BJ (cell line): ENCODE measurements at places on chromosomes 7 and 10. TPM values are rescaled to one million over a fixed set of nuclear protein-coding genes. Genes with fewer than 3 reads are reported as not detected.

PILRA gene
- 0.27 and 0.49 TPM in 2 replicates for polyA plus RNA-seq

OR2A7 gene
- 0.53 and 0.86 TPM in 2 replicates for polyA plus RNA-seq

ST8SIA6 gene
- polyA plus RNA-seq = 0.07 TPM in 1 of 2 replicates, not detected in the other

ASZ1 gene
- polyA plus RNA-seq = not detected in 2 replicates

SORCS1 gene
- polyA plus RNA-seq = 0.01 and 0.07 TPM in 2 replicates

ZNF722 gene
- not detected in 2 replicates for polyA plus RNA-seq

ANKRD61 gene
- 0.31 and 0.40 TPM in 2 replicates for polyA plus RNA-seq

ZNF727 gene
- not detected in 2 replicates for polyA plus RNA-seq

FGF8 gene
- polyA plus RNA-seq = not detected in 2 replicates

C10orf71 gene
- not detected in 2 replicates for polyA plus RNA-seq

KIF11 gene
- polyA plus RNA-seq = 4.3 and 9.2 TPM in 2 replicates

LBX1 gene
- not detected in 2 replicates for polyA plus RNA-seq

TAF3 gene
- 1.7 and 1.8 TPM in 2 replicates for polyA plus RNA-seq

CXCL12 gene
- 201 and 217 TPM in 2 replicates for polyA plus RNA-seq

GSTO1 gene
- polyA plus RNA-seq = 79.3 and 149 TPM in 2 replicates

NAPEPLD gene
- 2.9 and 4.9 TPM in 2 replicates for polyA plus RNA-seq

NOM1 gene
- polyA plus RNA-seq = 8.0 and 9.5 TPM in 2 replicates

ACTL6B gene
- not detected in 2 replicates for polyA plus RNA-seq

CYP2W1 gene
- not detected in 2 replicates for polyA plus RNA-seq

PKD1L1 gene
- polyA plus RNA-seq = 0.01 and 0.13 TPM in 2 replicates

ZCWPW1 gene
- polyA plus RNA-seq = 2.2 and 2.8 TPM in 2 replicates
